PC-9 (cell line): ENCODE measurements at places on chromosomes 6 and 20.

DNA sequence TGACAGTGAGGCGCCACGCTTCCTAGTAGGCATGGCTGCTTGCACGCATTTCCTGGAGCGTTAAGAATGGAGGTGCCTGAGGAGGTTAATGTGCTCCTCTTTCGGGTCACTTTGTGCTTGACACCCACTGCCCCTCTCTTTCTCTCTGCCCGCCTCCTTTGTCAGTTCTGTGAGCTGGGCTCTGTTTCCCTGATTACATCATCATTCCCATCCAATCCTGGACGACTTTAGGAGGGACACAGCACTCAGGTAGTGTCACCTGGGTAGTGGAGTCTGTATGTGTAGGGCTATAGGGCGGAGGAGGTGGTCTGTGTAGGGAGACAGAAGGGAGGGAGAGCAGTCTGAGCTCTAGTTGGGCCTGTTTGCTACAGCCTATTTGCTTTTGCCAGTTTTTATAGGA is 136.8 kb downstream of the JARID2 start:
- DNase-seq = no peak

DNA sequence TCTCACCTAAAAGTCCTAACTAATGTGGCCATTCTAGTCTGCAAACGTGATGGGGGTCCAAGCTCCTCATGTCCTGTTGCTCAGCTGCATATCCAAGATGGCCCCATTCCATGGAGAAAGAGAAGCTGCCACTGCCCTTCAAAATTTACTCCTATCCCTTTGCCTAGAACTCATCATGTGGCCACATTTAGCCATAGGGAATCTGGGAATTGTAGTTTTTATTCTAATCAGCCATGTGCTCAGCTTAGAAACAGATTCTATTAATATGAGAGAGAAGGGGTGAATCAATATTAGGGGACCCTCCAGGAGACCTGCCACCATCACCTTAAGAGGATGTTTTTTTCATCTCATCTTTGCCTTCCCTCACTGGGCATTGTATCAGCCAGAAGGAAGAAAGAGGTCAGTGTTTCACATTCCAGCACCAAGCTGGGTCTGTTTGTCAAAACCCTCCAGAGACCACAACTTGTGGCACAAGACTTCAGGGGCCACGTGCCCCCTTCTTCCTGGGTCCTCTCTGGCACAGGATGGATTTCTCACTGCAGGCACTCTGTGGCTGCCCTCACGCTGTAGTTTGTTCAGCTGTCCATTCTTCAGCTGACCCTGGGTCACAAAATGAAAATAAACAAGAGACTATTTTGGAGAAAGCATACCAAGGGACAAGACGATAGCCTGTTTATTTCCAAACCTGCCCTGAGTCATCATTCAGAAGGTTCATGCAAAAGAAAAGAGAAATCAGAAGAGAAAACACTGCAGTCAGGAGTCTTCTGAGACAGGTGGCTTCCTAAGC is 172.0 kb downstream of the EYA2 start:
- no peak for DNase-seq

DNA sequence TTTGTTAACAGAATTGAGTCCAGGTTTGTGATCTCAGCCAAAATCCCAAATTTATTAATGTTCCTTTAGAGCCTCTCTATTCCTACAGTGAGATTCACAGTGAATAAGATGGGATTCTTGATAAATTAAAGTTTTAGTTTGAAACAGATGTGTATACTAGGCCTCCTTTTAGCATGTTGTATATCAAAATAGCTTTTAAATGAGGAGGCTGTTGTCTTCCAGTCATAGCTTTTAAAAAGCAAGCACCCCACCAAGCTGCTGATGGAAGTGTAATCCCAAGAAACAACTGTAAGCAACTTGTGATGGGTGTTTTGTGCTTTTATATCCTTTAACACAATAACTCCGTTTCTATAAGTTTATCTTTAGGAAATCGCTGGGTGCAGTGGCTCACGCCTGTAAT is 7.0 kb downstream of the GTF2H5 start:
- DNase-seq = no peak

GRCh38 chr20:48941467-48941866 is 20.0 kb downstream of the ARFGEF2 start:
- no peak for DNase-seq

- no peak for DNase-seq
These were observed 377.0 kb downstream of the BTBD3 start for GRCh38 chr20:12294678-12295077.

DNA sequence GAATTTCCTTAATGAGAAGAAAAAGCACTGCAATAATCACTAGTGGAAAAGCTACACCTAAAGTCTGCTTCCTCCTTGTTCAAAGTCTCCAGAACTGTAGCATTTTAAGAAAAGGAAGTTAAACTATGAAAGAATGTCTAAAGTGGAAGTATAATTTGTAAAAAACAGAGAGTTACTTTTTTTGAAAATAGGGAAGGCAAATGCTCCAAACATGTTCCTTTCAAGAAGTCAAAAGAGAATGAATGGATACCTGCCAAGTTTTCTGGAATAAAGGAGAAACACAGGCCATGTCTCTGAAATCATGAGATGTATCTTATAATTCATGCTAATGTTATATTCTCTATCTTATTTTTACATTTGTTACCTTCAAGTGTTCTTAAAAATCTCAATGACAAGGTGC is 60.7 kb upstream of the ADGRG6 start:
- DNase-seq = no peak

DNA sequence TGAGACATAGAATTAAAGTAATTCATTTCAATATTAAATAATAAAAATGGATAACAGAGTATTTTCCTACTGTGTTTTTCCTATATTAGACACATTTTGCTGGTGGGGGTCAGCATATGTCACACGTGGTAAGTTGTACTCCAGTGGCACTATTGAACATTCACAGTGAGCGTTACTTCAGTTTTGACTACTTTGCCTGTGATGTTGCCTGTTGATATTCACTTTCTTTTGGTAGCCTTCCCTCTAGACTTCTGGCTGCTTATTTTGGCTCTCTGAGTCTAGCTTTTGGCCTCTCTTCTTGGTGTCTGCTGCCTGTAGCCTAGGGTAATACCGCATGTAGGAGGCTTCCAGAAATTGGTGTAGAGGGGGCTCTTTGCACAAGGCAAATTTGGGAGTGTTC is 64.4 kb upstream of the TFB1M start:
- no peak for DNase-seq

DNA sequence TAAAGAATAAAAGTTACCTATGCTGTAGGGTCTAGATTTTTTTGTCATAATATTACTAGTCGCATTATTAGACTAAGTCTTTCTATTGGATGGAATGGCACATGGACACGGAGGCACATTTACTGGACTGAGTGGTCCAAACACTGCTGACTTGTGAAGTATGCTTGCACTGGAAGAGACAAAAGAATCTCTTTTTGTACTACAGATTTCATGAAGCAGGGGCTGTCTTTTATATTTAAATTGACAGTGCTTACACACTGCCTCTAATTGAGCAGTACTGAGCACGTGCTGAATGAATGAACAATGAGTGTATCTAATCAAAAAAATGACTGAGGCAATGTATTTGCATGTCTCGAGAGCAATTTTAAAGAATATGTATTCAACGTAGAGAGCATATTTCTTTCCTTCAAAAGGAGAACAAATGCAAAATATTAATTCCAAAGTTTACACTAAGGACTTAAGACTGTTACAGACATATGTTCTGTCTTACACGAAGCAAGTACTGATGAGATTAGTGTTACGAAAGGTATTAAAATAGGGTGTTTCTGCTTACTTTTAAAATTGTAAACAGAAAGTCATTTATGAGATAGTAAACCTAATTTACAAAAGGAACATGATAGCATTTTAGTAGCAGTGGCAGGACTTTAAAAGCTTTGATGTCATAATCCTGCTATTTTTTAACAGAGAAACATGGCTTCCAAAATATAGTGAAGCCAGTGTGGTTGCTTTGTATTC is 8.3 kb downstream of the ELOVL2 start:
- DNase-seq = no peak

- no peak for DNase-seq
These were observed 56.4 kb downstream of the LYRM4 start for GRCh38 chr6:5204376-5204775.

- no peak for DNase-seq
These were observed 194.0 kb downstream of the ARHGAP18 start for GRCh38 chr6:129516005-129516404.

DNA sequence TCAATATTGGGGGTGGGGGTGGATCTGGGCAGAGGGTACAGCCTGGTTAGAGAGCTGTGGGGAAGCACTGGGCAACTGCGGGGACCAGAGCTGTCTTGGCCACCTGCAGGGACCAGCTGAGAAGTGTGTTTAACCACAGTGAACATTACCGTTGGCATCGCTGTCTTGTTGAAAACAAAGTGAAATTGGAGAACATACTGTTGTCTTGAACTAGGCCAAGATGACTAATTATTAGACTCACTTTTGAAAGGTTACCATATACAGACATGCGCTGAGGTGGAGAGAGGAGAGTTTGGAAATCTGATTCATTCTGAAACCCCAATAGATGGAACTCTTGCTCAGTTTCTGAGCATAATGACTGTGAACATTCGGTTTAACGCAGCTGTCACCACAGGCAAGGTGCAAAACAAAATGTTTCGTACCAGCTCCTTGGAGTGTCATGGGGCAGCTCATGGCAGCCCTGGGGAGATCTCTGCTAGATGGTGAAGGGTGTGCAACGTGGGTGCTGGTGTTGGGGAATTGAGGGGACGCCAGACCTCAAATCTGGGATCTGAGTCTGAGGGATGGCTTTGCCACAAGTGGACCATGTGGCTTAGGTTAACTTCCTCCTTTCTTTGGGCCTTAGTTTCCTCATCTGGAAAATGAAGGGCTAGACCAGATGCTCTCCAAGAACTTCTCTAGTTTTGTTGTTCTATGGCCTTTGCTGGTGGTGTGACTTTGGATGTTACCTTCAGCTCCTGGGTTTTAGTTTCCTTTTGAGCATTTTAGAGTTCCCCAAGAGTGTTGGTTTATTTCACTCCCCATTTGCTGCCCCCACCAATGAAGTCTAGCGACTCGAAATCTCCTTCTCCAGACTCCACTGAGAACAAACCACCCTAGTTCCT is 24.6 kb upstream of the GTSF1L start:
- DNase-seq = peak; percentile 91

- DNase-seq = no peak
These were observed 8.5 kb downstream of the SPTLC3 start for GRCh38 chr20:13017235-13017634.

GRCh38 chr6:157861814-157862213 is 38.8 kb downstream of the SNX9 start:
- no peak for DNase-seq

DNA sequence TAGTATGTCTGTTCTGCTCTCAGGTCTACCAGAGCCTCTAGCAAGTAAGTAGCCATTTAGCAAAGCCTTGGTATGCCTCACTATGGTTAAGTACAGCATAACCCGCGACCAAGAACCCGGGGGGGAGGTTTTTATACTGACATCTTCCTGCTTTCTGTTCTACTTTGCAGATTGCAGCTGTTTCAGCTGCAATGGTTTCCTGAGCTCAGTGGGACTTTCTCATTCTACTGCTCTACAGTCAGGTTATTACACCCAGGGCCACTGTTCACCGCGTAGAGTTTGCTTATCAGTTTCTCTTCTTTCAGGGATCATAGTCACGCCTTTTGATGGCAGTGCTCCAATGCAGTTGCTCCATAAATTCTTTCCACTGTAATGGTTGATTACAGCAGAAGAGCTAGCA is 631.3 kb downstream of the TFAP2A start:
- no peak for DNase-seq

DNA sequence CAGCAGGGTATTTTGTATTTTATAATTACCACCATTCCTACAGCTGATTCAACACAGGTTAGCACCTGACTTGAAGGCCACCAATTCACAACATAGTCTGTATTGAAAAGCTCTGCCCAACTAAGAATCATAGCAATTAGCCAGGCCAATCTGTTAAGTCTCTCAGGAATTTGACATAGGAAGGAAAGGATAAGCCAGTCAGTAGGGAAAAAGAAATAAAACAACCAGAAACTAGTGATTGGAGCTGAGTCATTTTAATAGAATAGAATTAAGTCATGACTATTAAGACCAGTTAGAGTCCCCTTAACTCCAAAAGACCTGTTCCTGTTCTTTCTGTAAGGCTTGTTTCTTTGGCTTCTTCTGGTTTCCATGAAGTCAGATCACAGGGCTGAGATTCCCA is 8.1 kb downstream of the RANBP9 start:
- DNase-seq = no peak

- DNase-seq = no peak
These were observed 190.8 kb downstream of the BMP7 start for GRCh38 chr20:57075603-57076002.

DNA sequence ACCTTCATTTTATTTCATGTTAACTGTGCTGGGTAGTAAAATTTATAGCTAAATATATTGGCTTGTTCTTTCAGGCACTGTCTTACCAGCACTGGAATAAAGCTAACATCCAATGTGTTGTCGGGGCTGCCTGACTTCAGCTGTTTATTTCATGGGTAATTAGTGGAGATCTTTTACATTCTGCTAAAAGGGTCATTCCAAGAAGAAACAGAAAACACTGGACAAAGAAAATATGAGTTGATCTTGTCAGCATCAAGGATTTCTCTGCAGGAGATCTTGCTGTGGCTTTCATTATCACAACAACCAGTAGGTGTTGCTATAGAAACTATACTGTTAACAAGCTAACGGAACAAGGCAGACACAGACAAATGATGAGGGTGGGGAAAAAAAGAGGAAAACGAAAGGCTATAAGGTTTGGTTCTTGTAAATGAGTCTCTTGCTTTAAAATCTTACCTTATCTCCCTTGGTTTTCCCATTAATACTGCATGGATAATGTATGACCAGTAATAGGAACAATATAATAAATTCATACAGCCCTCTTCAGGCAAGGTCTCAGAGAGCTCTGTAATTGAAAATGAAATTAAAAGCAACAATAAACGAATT is 206.8 kb downstream of the SIM1 start:
- no peak for DNase-seq

GRCh38 chr6:55100686-55101085 is 73.6 kb upstream of the HCRTR2 start:
- no peak for DNase-seq

GRCh38 chr6:89944826-89945407 is 50.6 kb downstream of the GJA10 start:
- no peak for DNase-seq

DNA sequence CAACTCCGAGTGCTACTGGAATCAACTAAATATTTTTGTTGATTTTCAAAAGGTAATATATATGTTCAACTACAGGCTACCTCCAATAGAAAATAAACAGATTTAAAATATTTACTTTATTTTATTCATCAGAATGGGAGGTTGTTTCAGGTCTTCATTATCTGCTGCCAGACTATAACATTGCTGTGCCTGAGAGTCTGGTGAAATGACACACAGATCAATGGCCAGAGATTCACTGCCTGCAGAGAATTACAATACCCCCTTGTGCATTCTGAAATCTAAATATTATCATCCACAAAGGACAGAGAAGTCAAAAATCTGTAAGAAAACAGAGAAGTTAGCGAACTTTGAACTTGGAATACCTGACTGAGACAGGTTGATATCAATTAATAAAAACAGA is 667.8 kb upstream of the GJE1 start:
- DNase-seq = no peak

- DNase-seq = no peak
These were observed 116.8 kb downstream of the ARHGAP18 start for GRCh38 chr6:129593233-129593564.

DNA sequence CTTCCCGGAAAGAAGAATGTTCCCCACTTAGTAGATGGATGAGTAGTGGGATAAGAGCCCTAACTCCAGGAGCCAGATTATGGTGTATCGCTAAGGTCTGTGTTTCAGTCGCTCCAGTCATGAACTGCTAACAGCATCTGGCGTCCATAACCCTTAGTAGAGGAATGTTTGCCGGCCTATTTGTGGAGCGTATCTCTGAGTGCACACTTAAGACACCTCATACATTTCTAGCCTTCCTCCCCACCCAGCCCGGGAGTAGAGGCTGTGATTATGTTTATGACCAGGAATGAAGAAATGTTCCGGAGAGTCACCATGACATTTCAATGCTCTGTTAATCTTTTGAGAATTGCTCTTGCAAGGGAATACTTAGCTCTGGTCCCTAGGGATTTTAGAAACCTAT is 251.1 kb upstream of the SOX4 start:
- DNase-seq = no peak
